Cardiac fibroblast (primary cell): ENCODE measurements at places on chromosomes 12 and 14.

GRCh38 chr12:56601503-56601902 lies 28.6 kb downstream of the BAZ2A start:
- no peak for DNase-seq

- no peak for DNase-seq
These were observed 130.6 kb downstream of the SLC35F4 start for GRCh38 chr14:57735276-57735675.

GRCh38 chr12:66139328-66139727 lies 8.8 kb upstream of the LLPH start:
- DNase-seq, result no peak

GRCh38 chr14:100910888-100911664 lies 7.6 kb upstream of the RTL1 start:
- DNase-seq, result no peak

- DNase-seq, result peak; percentile 70
These were observed 27.5 kb downstream of the TCHP start for GRCh38 chr12:109927622-109928021.

GRCh38 chr12:114852976-114853529 lies 169.1 kb upstream of the TBX3 start:
- peak; percentile 27 for DNase-seq

DNA sequence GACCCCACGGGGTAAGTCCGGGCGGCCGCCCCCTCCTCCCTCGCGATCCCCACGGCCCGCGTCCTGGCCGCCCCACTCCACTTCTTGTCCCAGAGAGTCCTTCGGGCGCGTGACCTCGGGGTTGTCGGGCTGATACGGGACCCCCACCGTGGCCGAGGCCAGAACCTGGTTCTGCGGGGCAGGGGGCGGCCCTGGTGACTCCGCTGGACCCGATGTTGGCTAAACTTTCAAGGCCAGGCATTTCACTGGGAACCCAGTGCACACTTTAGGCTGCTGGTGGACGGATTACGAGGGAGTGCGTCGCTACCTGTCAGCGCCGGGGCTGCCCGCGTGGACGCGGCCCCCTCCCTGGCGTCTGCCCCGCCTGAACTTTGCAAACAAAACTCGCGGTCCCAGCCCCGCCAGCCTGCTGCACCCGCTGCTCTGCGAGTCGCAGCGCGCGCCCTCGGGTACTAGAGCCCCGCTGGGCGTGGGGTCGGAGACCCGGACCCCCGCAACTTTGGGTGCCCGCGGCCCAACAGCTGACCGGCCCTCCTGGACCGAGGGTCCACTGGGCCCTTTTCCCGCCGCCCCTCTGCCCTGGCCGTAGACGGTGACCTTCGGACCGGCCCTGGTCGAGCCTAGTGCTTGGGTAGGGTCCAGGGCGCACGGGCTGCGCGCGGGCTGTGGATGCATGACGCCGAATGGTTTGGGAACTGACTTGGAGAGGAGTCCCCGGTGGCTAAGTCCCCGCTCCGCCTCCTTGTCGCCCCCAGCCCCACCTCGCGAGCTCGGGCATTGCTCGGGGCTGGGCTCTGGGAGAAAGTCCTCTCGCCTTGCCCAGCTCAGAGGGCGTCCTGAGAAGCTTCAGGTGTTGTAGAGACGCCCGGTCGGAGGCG lies 624 bp downstream of the RIN3 start:
- peak; percentile 40 for DNase-seq

GRCh38 chr12:93813972-93814821 lies 137.0 kb downstream of the CRADD start:
- DNase-seq, result peak; percentile 99

DNA sequence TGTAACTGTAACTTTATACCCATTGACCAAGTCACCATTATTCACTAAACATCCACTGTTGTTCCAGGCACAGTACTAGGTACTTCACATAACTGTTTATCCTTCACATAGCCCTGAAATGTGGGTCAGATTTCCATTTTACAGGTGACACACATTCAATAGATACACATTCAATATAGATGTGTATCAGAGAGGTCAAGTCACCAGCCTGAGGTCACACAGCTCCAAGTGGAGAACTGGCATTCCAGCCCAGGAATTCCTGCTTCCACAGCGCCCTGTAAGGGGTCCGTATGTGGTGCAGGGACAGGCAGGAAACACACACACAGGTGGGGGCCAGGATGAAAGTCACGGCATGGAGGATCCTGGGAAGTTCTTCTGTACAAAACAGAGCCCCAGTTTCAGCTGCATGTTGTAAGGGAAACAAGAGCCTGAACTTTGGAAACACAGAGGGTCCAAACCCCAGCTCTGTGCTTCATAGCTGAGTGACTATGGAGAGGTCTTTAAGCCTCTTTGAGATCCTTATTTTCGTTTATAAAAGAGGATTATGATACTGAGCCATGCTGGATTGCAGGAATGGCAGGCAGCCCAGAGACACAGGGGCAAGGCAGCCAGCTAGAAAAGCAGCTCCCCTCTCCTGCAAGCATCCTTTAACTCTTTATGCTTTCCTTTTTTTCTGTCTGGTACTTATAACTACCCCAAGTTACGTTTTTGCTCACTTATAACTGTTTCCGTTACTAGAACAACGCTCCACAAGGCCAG lies 50.3 kb upstream of the DICER1 start:
- DNase-seq, result no peak

DNA sequence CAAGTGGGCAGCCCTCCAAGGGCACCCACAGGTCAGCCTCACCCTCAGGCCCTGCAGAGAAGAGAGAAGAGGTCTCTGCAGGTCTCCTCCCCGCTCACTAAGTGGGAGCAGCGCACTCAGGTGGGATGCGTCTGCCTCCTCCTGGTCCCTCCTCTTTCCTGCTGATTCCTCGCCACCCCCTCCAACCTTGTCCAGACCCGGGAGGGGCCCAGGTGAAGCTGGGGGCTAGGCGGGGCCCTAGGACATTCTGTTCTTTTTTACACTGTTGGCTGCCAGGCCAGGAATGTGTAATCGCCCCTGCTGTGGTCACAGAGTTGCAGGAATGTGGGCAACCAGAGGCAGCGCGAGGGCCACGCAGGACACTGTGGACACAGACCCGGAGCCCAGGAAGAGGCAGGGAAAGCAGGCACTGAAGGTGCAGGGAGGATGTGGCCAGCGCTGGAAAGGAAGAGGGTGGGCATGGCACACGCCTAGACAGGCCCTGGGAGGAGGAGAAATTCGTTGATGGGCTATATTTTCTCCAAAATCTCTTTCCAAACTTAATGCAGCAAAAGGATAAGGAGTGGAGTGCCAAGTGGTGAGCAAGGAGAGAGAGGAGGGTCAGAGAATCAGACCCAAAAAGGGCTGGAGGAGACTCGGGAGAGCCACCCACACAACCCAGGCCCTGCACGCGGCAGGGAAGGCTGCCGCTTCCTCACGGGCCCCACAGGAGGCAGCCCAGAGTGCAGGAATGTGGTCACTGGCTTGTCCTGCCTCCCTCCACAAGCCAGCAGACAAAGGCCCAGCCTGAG lies 911 bp upstream of the SCNN1A start:
- DNase-seq, result peak; percentile 85

- peak; percentile 80 for DNase-seq
These were observed 35.9 kb upstream of the MED13L start for GRCh38 chr12:116313194-116313927.

- no peak for DNase-seq
These were observed 36.6 kb downstream of the BICDL1 start for GRCh38 chr12:120025640-120026039.

- DNase-seq, result no peak
These were observed 154.8 kb downstream of the TMTC2 start for GRCh38 chr12:82841487-82841904.

DNA sequence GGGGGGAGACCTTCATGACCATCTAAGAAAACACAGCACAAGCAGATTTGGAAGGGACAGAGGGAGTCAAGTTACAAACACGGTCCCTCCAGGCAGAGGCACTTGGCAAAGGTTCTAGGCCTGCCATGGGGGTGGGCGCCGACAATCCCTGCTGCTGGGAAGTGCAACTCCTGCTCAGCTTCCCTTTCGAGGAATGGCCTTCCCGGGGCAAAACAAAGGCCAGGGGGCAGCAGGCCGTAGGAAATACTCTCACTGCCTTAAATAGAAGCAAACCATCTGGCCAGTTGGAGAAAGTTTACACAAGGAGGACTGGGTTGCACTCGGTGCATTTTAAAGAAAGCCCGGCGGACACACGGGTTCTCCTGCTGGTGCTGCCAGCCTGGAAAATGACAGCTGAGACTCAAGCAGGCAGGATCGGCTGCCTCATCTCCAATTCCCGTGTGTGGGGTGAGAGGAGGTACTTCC lies 65.8 kb downstream of the ITPK1 start:
- DNase-seq, result no peak

DNA sequence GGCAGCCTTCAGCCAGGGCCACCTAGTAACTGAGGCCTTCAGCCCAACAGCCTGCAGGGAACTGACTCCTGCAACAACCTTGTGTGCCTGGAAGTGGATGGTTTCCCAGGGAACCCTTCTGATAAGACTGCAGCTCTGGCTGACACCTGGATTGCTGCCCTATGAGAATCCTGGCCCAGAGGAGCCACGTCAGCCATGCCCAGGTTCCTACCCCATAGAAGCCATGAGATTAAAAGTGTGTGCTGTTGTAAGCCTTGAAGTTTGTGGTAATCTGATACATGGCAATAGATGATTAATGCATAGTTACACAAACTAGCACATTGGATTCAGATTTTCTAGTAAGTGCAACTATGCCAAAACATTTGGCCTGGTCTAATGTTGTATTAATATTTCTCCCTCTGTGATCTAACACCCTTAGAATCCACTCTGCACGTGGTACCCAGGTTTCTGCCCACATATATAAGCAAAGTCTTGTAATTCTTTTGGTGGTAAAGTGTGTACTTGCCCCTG lies 64.8 kb upstream of the BEGAIN start:
- DNase-seq, result no peak

DNA sequence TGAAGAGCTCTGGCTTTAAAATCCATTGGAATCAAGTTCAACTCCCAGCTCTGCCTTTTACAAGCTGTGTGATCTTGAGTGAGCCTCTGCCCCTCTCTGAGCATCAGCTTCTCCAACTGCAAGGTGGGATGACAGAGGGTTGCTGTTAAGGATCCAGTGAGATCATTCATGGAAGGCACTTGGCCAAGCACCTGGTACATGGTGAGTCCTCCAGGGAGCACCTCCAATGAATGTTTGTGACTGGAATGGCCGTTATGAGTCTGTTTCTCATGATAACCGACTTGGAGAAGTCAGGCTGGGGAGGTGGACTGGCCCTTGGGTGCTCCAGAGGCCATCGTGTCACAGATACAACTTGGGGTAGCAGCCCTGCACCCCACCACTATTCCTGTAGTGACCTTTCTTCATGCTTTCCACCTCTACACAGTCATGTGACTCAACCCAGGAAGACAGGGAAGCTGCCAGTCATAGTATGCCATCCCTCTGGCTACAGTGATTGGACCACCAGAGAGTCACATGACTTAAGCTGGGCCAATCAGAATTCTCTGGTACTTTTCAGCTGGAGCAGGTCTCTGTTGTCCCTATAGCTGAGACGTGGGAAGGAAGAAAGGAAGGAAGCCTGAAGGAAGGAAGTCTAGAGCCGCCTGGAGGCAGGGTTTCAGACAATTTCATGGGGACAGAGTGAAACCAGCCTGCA lies 146.5 kb upstream of the MYL2 start:
- peak; percentile 6 for DNase-seq

GRCh38 chr12:3366451-3367110 lies 124.4 kb upstream of the PRMT8 start:
- no peak for DNase-seq

- DNase-seq, result peak; percentile 59
These were observed 85.5 kb downstream of the TESC start for GRCh38 chr12:117013726-117014125.

- DNase-seq, result no peak
These were observed 82.7 kb downstream of the PPP2R5C start for GRCh38 chr14:101844219-101844618.

GRCh38 chr12:31685801-31686200 lies 26.3 kb downstream of the ETFBKMT start:
- no peak for DNase-seq

DNA sequence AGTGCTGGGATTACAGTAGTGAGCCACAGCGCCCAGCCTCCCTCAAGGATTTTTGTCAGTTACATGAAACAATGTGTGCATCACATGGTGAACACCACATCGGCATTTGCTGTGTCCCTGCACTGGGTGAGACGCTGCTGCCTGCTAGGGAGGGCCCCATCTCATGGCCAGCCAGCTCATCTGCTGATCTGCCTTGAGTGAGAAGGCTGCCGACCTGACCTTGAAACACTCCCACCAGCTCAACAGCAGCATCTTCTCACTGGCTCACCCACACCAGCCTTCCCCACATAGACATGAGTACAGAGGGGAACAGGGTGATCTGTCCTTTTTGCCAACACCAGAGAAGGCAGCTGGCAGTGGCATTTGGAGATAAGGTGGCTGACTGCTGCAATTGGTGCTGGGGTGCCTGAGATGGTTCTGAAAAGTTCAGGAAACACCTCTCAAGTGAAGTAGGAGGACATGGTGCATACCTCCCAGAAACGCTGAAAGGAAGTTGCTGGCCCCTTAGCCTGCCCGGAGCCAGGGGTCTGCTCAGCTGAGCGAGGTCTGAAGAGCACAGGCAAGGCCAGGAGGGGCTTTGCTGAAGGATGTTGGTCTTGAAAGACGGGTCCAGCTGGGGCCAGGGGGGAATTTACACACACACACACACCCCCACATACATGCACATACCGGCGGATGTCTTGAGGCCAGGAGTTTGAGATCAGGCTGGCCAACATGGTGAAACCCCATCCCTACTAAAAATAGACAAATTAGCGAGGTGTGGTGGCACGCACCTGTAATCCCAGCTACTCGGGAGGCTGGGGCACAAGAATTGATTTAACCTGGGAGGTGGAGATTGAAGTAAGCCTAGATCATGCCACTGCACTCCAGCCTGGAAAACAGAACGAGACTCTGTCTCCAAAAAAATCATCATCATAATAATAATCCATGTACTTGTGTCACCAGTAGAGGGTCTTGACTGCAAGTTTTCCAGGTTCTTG lies 14.3 kb upstream of the PPP1R13B start:
- no peak for DNase-seq

DNA sequence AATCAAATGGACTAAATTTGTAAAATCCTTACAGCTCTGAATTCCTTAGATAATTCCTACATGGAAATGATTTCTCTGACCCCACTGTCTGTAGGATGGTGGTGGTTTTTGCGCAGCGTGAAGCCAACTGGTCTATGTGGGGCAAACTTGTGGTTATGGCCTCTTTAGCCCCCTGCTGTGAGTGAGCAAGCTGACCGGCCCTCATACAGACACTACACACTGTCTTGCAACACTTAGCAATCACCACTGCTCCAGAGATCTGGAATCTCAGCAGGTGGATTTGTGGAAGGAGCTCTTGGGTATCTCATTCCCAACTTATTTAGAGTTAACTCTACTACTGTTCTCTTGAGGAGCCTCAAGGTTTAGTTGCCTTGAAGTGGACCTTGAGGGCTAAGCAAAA lies 70.2 kb downstream of the SCN8A start:
- no peak for DNase-seq
